ENCODE measurements at places on chromosomes 5 and 9. TPM values are rescaled to one million over a fixed set of nuclear protein-coding genes. Genes with fewer than 3 reads are reported as not detected.

DNA sequence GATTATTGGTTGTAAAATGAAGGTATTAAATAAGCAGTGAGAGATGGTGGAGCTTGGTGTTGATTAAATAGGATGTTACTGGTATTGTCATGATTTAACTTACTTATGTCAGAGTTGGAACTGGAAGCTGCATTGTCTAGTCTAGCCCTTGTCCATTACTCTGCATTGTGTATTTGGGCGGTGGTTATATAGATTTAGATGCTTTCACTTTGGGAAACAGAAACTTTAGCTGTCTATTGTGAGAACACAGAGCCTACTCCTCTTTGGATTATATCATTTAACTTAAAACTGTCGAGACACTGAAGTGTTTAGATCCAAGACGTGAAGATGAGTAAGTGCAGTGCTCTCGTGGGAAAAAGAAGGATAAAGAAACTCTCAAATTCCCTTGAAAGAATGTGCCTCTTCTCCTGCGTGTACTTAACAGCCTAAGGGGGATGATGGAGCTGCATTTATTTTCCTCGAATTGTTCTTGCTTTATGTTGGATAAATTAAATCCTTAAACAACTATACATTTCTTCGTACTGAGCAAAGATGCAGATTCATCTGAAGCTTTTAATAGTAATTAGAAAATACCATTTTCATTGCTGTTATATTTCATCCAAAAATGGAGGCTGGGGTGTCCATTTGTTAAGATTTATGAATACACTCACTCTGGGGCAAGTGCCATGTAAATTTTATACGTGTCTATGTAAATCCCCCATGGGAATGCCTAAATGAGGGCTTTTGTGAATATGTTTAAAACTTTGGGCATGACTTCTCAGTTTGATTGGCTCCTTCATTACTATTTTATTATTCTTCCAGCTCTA, 21.6 kb downstream of the FBXL7 start:
- no peak for DNase-seq

DNA sequence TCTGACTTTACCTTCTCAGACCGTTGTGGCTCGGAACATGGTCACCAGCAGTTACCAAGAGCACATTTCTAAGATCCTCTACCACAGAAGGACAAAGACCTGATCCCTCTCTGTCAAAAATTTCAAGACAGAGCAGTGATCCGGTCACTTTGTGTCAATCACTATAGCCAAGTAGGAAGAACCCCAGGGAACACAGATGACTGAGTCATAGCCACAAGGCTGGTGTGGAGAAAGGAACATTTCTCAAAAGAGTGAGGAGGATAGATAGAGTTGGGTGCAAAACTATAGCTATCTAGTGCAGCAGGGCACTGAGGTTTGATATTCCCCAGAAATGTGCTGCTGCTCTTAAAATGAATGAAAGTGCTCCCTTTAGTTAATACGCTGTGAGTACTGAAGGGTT, 130.7 kb upstream of the SMIM23 start:
- no peak for DNase-seq

- DNase-seq: no peak
These were observed 25.9 kb downstream of the MAPKAP1 start for GRCh38 chr9:125681086-125681622.

DNA sequence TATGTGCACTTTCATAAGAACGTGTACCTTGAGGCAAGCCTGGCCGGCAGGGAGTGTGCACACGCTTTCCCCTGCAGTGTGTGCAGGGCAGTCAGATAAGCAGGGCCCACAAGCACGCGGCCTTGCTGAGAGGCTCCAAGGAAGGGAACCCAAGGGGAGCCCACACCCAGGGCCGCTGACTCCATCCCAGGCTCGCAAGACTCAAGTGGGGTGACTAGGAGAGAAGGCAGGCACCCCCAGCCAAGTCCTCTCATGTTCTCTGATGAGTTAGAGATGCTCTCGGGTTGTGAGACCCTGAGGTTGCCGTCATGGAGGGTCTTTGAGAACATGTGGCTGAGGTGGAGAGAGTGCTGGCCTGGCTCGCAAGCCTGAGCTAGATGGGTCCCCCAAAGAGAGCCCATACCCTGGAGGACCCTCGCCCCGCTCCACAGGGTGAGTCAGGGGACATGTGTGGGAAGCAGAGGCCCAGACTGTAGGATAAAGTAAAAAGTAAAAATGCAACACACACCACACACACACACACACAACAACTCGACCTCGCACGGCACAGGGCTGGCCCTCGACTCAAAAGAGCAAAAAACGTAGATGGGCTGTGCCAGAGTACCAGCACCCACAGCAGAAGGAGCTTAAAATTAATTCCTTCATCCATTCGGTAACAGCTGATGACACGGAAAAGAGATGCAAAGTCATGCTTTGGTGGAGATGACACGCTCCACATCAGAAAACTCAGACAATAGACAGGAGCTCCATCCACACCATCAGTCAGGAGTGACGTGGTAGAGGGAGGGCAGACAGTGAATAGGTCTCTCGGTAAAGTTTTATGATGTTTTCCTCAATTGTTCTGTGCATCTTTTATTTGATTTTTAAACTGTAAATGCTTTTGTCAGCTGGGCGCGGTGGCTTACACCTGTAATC, 54.8 kb upstream of the NKD2 start:
- DNase-seq: no peak

GRCh38 chr9:118650417-118650816, 718.8 kb downstream of the BRINP1 start:
- no peak for DNase-seq

DNA sequence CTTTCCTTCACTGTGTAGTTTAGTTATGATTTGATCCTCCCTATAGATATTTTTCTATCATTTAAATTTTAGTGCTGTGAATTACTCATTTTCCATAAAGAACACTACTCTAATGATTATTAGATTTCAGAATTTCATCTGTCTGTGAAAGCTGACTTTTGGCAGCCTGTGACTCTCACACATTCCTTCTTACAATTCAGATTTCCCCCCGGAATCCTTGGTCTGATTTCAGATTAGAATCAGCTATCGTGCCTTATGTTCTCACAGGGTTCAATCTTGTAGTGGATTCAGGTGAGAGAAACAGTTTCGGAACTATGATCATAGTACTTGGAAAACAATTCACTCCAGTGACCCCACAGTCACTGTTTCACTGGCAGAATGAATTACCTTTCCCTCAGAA, 26.2 kb downstream of the ZNF474 start:
- DNase-seq: no peak

DNA sequence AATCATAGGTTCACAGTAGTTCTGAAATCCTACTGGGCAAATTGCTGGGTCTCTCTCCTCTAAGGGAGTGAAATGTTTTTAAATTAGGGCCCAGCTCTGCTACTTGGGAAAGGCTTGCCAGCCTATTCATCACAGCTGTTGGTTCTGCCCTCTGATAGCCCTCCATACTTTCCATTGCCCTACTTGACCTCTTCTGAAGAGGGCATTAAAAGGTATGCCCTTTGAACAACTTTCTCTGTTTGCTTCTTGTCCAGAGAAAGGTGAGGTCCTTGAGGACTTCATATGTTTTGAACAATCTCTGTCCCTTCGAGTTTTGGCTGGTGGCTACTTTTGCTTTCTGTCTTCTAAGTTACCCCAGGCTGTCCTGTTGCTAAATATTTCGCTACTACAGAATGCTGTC, 62.3 kb upstream of the JAK2 start:
- no peak for DNase-seq

- no peak for DNase-seq
These were observed 18.7 kb downstream of the GIN1 start for GRCh38 chr5:103101079-103101750.

DNA sequence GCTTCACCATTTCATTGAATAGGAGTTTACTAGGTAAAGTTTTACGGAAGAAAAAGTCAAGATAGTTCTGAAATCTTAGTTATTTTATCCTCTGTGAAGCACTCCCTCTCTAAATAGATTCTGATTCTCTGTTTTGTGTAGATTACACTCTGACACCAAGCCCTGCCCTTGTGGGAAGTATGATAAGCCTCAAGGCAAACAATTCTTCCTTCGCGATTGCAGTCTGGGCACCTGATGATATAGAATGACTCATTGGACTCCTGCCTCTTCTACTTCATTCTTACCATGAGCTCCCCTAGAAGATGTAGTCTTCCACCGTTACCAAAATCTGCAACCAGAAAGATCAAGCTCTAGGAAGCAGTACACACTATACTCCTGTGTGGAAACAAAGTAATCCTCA, 626.9 kb upstream of the PTGER4 start:
- no peak for DNase-seq

GRCh38 chr5:82130602-82131001, 147.6 kb downstream of the RPS23 start:
- DNase-seq: no peak

DNA sequence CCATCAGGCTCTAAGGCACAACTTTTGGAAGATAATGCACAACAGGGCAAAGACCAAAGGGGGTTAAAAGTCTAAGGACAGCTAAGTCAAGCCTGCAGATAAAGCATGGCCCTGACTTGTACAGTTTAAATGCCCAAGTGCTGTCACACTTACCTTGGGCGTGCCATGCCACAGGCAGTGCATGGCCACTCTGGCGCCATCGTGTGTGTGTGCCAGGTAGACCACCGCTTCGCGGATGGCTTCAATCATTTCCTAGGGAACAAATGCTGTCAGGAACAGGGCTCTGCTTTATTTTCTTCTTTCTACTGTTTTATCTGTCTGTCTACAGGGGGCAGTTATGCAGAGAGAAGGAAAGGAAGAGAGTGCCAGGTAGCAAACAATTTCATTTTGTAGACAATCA, 19.3 kb downstream of the PUM3 start:
- no peak for DNase-seq

DNA sequence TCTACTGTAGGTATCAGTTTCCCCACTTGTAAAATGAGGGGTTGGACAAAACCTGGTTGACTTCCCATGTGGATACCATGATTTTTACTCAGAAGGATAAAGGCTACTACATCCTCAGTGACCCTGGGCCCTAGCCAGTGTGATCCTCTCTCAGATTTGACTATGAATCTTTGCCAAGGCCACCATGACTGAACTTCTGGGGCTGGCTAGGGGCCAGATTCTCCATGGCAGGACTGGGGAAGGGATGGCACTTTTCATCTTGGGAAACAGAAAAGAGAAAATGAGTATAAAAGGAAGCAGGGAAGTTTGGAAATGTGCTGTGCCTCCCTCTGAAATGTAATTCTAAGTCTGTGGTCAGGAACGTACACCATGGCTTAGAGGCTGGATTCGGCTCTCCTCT, 1.4 kb upstream of the FSTL4 start:
- no peak for DNase-seq

DNA sequence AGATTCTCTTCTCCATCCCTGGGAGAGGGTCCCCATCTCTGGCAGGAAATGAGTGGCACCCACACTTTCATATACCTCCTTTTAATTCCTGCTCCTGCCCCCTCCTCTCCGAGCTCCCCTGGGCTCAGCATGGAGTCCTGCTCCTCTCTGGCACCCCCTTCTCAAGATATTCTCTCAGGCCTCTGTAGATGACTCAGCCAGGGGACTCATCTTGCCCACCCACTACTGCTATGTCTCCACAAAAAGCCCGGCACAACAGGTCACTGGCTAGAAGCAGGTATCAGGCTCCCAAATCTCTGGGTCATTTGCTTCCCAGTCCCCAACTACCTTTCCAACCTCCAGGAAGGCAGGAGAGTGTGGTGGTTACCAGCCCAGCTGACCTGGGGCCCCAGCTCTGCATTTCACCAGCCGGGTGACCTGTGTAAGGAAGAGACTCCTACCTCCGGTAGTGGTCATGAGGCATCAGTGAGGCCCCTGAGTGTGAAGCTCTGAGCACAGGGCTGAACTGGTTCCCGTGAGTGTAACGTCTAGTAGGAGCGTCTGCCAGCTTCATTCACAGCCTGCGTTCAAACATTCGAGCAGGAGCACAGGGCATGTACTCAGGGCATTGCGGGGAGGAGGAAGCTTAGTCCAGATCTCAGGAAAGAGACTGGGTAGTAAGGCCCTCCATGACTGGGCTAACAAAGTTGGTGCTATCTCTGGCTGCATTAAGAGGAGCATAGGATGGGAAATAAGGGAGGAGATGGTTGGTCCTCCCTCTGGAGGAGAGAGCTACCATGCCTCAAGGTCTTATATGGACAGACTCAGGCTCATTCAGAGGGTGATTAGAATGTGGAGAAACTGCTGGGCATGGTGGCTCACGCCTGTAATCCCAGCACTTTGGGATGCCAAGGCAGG, 63.7 kb downstream of the LMX1B start:
- DNase-seq: no peak

DNA sequence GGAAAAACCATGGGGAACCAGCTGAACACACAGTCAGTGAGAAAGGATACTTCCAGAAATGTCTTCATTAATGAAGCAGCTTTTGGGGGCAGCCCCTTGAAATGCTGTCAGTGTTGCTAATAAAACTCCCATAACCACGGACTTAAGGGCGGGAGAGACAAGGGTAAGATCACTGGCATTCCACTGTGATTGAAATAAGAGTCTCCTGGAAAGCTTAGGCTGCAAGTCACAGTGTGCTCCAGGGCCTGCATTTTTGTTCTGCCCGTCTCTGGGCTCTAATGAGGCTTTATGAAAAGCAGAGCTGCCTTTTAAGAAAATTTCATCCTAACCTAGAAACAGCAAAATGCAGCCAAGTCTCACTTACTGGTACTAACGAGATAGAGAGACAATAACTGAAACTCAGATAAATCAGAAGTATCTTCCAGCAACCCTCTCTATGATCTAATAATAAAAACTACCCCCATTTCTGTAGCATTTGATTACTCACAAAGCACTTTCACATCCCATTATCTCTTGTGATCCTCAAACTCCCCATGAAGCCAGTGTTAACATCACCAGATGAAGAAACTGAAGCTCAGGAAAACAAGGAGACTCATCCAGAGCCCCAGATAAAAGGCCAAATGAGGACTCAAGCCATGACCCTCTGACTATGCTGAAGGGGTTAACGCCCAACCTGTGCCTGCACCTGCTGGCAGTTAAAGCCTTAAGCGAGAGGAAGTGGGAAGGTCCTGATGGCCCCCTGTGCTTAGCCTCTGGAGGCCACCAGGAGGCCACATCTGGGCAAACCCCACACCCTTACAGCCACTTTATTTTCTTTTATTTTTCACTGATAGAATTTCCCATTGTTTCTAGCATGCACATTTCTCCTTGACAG, 37.5 kb downstream of the SPOCK1 start:
- no peak for DNase-seq

- no peak for DNase-seq
These were observed 113.4 kb upstream of the GHR start for GRCh38 chr5:42309865-42310264.

DNA sequence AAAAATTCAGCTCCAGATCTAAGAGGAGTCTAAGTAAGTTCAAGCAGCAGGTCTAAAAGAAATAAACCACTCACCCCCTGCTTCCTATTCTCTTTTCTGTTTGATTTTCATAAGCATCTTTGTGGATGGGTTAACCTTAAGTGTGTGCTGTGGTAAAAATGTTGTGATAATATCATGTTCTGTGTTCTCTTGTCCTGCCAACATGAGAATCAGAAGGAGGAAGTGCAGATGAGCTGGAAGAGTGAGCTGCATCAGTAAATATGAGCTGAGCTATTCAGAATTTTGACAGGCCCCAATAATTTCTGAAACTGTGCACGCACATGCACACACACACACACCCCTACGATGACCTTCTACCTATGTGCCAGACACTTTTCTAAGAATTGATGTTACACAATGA, 186.5 kb upstream of the ANKRD55 start:
- no peak for DNase-seq

RNF180 gene
- total RNA-seq: 19.1 TPM

CHSY3 gene
- total RNA-seq: 0.99 TPM

SLC36A1 gene
- total RNA-seq: 7.6 TPM

TMC1 gene
- total RNA-seq: not detected

ENTPD8 gene
- total RNA-seq: not detected
